ENCODE measurements at places on chromosomes 5 and 9. TPM values are rescaled to one million over a fixed set of nuclear protein-coding genes. Genes with fewer than 3 reads are reported as not detected.
A peak's percentile ranks its signal among the peaks of the same experiment; 100 is the strongest.

AK8 gene
- total RNA-seq, result 1.4 TPM

JAKMIP2 gene
- not detected for total RNA-seq

- no peak for DNase-seq
Observed at GRCh38 chr9:126532489-126532888, 81.2 kb upstream of the LMX1B start.

DEPDC1B gene
- total RNA-seq, result 63.1 TPM

DNA sequence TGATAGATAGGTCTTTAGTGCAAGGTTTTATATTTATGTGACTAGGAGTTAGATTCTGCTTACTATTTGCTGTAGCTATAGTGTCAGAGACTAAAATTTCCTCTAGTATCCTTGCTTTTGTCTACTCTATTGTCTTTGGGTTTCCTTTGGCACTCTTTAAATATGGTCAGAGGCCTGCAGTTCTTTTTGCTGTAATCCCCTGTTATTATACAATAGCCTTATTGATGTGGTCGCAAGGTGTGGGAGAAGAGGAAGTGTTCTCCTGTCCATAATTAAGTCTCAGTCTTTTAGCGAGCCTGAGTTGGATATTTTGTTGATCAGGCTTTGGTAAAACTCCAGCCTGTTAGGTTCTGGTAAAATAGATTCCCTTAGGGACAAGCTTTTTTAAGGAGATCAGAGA is 34.9 kb downstream of the LURAP1L start:
- DNase-seq, result no peak

- DNase-seq, result no peak
Observed at GRCh38 chr5:42956551-42956950, 83.6 kb downstream of the ANXA2R start.

CDH9 gene
- not detected for total RNA-seq

- no peak for DNase-seq
Observed at GRCh38 chr9:86764671-86765343, 182.5 kb downstream of the GAS1 start.

DNA sequence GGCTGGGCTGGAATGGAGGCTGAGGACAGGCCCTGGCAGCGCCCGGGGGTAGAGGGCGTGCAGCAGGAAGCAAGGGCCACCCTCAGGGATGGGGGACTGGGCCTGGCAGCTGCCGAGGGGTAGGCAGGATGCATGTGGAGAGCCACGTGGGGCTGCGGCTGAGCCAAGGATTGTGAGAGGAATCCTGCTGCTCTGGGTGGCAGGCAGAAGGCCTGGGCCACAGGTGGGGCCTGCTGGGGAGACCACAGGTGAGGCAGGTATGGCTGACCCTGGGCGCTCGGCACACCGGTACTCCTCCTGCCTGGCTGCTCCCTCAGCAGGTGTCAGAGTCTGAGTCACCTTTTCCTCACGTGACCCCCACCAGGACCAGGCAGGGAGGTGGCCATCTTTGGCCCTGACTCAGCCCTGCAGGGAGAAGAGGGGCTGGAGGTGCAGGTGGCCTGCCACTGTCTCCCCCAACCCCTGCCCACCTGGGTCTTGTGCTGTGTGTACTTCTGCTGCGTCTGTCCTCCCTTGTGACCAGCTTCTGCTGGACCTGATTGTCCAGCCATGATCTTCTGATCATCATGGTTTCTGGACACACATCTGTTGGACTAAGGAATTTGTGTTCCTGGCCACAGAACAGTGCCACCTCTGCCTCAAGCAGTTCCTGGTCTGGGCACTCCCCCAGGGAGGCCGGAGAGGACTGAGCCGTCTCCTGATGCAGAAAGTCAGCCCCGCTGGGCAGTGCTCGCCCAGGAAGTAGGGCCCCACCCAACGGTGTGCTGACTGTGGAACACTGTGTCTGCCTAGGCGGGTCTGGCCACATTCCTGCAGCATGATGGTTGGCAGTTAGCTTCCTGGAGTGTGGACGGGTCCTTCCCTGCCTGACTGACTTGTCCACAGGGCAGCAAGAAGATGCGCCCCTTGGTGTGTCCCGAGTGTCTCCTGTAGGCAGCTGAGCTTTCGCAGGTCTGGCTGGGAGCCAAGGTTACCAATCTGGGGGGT is 6.4 kb downstream of the ARRDC1 start:
- DNase-seq, result peak; percentile 96

SLIT3 gene
- not detected for total RNA-seq

NSD1 gene
- total RNA-seq, result 61.4 TPM

GRCh38 chr5:149371296-149371962 is 7.7 kb downstream of the IL17B start:
- peak; percentile 87 for DNase-seq

TNFSF15 gene
- 7.5 TPM for total RNA-seq

GRCh38 chr9:7125231-7125630 is 367.5 kb downstream of the KDM4C start:
- DNase-seq, result no peak

DNA sequence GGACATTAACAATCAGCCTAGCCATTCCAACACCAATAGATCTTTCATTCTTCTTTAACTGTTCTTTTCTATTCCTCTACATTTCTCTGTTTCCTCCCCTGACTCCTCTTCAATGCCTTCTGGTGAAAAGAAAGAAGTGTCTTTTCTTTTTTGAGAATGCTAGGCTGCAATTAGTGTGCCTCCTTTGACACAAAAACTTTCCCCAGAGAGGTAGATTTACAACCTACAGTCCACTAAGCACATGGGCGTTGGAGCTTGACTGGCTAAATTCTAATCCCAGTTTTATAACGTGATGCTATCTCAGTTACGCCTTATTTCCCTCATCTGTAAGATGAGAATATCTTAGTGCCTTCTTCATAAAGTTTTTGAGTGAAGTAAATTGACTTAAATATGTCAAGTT is 16.9 kb upstream of the ANKRD55 start:
- DNase-seq, result no peak

SLC36A1 gene
- 11.4 TPM for total RNA-seq

GRCh38 chr5:57097526-57097925 is 76.3 kb upstream of the GPBP1 start:
- DNase-seq, result no peak

FAM169A gene
- 13.4 TPM for total RNA-seq

DNA sequence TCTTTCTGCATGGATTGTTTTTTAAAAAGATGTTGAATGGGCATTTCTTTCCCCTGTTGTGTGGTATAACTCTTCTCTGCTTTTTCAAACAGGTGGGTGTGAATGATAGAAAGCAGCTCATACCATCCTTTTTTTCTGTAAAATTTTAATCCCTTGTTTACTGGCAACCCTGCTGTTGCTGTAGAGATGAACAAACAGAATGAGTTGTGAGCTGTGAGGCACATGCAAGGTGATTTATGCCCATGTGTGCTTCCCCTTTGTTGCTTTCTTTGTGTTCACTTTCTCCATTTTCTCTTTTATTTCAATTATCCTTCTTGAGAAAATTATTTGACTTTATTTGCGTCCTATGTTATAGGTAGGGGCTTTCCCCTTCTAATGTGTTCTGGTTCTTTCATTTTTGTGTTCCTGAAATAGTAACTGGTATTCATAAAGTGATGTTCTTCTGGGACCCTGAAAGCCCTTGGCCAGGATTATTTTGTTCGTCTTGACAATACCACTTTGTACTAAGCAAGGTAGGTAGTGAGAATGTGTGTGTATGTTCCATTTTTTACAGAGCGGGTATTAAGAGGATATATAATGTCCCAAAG is 79.9 kb downstream of the AOPEP start:
- DNase-seq, result peak; percentile 23

DNA sequence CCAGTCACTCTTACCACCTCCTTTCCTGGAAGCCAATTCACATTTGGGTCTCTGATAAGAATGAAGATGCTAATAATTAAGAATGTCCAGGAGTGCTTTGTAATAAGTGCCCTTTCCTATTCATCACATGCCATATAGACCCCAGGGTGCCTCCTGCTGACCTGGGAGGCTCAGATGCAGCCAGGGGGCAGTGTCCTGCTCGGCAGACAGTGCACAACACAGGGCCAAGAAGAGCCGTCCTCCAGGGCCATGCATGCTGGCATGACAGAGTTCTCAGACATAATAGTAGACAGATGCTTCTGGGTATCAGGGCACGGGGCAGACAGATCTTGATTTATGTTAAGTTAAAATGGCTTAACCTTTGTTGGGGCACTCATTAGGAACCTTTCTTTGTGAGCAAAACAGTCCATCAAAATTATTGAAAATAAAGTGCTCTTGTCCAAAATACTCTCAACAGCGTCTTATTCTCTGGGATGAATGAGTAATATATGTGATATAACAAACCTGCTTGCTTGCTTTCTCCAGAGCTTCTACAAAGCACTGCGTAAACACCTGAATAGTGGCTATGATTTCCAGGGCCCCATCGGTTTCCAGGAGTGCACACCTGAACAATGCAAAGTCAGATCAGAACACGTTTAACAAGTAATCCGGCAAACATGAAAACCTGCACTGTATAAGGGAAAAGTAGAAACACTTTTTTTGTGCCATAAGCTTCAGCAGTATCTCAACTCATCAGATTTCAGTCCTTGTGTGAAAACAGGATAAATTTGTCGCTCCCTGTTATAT is 192.7 kb downstream of the FANCC start:
- DNase-seq, result no peak

GRCh38 chr9:17116400-17116837 is 18.4 kb upstream of the CNTLN start:
- peak; percentile 4 for DNase-seq

DNA sequence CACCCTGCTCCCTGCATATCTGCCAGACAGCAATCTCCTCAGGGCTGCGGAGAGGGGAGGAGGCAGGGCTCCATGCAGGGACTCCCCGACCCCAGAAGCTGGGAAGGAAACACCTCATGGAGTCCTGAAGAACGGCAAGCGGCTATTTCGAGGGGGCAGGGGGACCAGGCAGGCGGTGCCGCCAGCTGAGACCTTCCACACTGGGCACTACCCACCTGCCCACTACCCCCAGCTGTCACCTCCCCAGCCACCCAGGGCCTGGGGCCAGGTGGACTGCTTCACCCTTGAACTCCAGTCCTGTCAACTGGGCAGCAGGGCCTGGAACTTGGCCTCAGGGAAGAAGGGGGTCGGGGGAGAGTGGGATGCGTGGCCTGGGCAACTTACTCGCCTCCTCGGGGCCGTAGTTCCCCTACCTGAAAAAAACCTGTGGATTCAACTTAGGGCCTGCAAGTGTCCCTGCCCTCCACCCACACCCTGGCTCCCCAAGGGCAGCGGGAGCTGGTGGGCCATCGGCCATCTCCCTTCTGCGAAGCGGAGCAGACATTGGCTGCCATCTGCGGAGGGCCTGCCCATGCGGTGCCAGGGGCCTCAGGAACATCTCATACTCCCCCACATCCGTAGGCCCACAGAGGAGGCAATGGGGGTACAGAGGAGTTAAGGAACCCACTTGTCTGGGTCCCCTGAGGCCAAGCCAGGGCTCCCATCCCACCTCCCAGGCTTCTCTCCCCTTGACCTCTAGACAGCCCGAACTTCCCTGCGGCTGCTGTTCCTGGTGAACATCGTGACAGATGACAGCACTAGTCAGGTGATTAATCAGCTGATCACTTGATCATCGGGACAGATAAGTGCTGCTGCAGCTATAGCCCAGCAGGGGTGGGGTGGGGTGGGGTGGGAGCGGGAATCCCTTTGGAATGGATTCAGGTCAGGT is 18.5 kb upstream of the RALGDS start:
- no peak for DNase-seq

- no peak for DNase-seq
Observed at GRCh38 chr5:174056064-174056847, 10.8 kb downstream of the NSG2 start.

DBH gene
- not detected for total RNA-seq

DNA sequence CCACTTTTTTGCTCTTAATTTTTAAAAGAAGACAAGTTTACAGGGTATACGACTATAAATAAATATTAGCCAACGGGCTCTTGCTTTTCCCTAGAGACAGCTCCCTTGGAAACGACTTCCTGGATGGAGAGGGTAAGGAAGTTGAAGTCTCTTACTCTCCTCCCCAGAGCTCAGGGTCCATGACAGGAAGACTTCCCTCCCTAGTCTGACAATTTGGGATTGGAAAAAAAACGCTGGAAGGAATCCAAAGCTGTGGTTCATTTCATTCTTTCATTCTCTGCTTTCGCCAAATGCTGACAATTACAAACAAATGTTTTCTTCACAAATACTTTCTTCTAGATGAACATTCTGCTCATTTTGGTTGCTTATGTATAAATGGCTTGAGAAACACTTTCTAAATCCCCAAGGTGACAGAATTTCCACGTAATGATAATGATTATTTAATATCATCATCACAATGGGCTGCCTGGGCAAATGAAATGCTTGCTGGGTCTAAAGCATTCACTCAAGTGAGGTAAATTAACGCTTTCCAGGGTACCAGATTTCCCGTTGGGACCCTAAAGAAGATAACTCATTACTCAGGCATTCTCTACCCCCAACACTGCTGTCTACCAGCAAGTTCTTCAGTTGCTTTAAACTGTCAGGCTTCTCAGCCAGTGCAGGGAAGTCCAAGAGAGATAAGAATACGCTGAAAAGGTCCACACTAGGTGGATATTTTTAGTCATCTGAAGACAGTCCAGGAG is 139.8 kb upstream of the SLC30A5 start:
- no peak for DNase-seq

DNA sequence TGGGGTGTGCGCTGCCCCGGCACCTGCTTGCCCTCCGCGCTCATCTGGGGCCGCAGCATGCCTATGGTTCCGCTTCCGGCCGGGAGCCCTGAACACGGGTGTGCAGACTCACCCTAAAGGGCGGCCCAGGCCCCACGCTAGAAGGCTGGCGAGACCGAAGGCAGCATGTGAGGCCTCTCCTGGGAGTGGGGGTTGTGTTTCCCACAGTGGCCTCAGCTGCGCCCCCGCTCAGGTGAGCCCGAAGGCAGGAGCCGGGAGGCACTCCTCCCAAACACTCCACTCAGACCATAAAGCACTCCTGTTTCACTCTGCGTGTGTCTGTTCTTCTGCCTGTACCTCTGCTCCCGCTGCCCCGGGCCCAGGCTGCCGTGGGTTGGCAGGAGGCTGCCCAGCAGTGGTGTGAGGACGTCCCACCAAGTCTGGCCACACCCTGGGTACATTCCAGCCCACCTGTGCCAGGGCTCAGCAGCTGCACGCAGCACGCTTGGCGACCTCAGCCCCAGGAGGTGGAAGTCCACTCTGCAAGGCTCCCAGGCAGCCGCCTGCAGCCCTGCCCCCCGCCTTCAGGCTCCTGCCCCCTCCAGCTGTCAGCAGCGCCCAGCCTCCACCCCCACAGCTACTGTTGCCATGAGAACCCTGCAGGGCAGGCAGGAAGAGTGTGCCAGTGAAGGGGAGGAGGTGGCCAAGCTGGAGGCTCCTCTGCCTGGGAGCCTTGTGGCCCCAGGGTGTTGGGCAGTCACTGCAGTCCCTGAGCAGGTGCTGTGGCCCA is 1.2 kb upstream of the AJM1 start:
- DNase-seq, result peak; percentile 54

ARL10 gene
- 3.8 TPM for total RNA-seq

RNF145 gene
- 169 TPM for total RNA-seq

DNA sequence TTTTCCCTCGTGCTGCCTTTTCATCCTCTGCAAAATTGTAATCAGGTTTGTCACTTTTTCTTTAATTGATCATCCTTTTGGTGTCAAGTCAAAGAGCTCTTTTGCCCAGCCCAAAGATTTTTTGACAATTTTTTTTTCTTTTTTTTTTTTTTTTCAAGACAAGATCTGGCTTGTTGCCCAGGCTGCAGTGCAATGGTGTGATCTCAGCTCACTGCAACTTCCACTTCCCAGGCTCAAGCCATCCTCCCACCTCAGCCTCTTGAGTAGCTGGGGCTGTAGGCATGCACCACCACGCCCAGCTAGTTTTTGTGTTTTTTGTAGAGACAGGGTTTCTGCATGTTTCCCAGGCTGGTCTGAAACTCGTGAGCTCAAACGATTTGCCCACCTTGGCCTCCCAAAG is 36.7 kb downstream of the CDK7 start:
- DNase-seq, result peak; percentile 19

Measured in Calu3 (cell line).